HT-29 (cell line): ENCODE measurements at places on chromosomes 3 and 15. TPM values are rescaled to one million over a fixed set of nuclear protein-coding genes. Genes with fewer than 3 reads are reported as not detected.

The SLC22A14 gene
- total RNA-seq = not detected in 2 replicates

The IGDCC3 gene
- not detected in 2 replicates for total RNA-seq

The MAP1A gene
- 0.46 and 0.50 TPM in 2 replicates for total RNA-seq

The SLC28A2 gene
- total RNA-seq = not detected in 2 replicates

The CD276 gene
- 70.6 and 84.1 TPM in 2 replicates for total RNA-seq

The CIDEC gene
- total RNA-seq = 0.61 and 1.5 TPM in 2 replicates

The CORO2B gene
- total RNA-seq = not detected in 2 replicates

DNA sequence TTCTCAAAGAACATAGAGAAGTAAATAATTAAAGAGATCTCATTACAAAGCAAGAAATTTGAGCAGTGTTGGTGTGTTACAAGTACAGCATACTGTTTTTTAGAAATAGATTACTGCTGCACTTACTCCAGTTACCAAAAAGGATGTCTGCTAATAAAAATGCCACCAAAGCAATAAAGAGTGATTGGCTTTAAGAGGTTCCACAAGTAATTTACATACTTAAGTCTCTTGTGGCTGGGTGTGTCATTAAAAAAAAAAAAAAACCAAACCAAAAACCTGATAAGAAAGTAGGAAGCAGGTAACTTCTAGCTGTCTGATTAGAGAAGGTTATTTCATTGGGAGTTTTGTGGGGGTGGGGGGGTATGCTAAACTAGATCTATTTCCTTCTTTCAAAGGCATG, 15.2 kb downstream of the RAB11A start:
- no peak for DNase-seq

GRCh38 chr15:68275165-68275746, 2.3 kb upstream of the FEM1B start:
- DNase-seq = peak; percentile 71

DNA sequence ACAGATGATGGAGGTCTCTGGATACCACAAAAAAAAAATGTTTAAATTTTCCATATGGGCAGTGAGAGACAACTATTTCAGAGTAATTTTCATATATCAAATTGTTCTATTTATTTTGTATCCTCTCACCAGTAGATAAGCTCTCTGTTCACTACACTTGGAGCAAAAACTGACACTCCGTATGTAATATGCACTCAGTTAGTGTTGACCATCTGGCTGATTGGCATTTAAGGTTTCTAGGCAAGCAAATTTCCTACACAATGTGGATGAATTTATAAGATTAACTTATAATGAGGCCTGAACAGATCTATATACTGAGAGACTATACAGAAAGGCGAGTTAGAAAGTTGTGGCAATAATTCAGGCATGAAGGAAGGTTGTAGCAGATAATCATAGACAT, 836.5 kb upstream of the SEMA6D start:
- no peak for DNase-seq

DNA sequence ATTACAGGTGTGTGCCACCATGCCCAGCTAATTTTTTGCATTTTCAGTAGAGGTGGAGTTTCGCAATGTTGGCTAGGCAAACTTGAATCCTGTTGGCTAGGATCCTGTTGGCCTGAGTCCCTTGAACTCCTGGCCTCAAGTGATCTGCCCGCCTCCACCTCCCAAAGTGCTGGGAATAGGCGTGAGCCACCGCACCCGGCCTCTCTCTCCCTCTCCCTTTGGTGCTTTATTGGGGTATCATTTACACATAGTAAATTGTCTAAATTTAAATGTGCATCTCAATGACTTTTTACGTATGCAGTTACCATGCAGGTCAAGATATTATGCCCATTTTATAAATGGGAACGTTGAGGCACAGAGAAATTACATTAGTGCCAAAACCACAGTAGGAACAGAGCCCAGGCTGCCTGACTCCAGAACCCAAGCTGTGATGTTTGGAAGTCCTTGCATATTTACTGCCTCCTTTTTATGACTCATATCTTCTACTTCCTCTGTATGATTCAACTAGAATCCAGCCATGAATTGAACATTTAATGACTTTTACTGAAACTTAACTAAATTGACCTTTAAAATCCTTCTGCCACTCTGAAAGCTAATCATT, 34.0 kb upstream of the RPP14 start:
- DNase-seq = no peak

- no peak for DNase-seq
These were observed 158.7 kb downstream of the APBA2 start for GRCh38 chr15:29044503-29044901.
